ENCODE measurements at places on chromosomes 4 and X. TPM values are rescaled to one million over a fixed set of nuclear protein-coding genes. Genes with fewer than 3 reads are reported as not detected.

GPRASP3 gene
- total RNA-seq: 24.7 TPM

GAGE1 gene
- not detected for total RNA-seq

ING2 gene
- 42.0 TPM for total RNA-seq

SLC2A9 gene
- 6.4 TPM for total RNA-seq

LRP2BP gene
- 9.7 TPM for total RNA-seq

ANAPC4 gene
- total RNA-seq: 54.5 TPM

PHEX gene
- 1.3 TPM for total RNA-seq

ARHGAP4 gene
- total RNA-seq: 37.3 TPM

GAGE13 gene
- total RNA-seq: not detected

TEX13C gene
- not detected for total RNA-seq

MAGEA12 gene
- total RNA-seq: not detected

GPRASP2 gene
- 78.6 TPM for total RNA-seq

TMPRSS11E gene
- not detected for total RNA-seq

POF1B gene
- total RNA-seq: 2.1 TPM

TMSB15C gene
- total RNA-seq: 12.6 TPM

RIPPLY1 gene
- not detected for total RNA-seq

CT55 gene
- total RNA-seq: not detected

ZC4H2 gene
- 22.8 TPM for total RNA-seq

SERPINA7 gene
- not detected for total RNA-seq

SATL1 gene
- 0.82 TPM for total RNA-seq

NKX6-1 gene
- total RNA-seq: 0.27 TPM

LIAS gene
- total RNA-seq: 21.7 TPM

CDKL5 gene
- 25.5 TPM for total RNA-seq

CPE gene
- total RNA-seq: 374 TPM

OCRL gene
- 30.7 TPM for total RNA-seq

COL25A1 gene
- 65.3 TPM for total RNA-seq

CYSLTR1 gene
- total RNA-seq: 5.2 TPM

UGT2B11 gene
- total RNA-seq: not detected

PRRG3 gene
- total RNA-seq: 24.4 TPM

RBMXL3 gene
- not detected for total RNA-seq
